ENCODE measurements at places on chromosomes 4 and X.

DNA sequence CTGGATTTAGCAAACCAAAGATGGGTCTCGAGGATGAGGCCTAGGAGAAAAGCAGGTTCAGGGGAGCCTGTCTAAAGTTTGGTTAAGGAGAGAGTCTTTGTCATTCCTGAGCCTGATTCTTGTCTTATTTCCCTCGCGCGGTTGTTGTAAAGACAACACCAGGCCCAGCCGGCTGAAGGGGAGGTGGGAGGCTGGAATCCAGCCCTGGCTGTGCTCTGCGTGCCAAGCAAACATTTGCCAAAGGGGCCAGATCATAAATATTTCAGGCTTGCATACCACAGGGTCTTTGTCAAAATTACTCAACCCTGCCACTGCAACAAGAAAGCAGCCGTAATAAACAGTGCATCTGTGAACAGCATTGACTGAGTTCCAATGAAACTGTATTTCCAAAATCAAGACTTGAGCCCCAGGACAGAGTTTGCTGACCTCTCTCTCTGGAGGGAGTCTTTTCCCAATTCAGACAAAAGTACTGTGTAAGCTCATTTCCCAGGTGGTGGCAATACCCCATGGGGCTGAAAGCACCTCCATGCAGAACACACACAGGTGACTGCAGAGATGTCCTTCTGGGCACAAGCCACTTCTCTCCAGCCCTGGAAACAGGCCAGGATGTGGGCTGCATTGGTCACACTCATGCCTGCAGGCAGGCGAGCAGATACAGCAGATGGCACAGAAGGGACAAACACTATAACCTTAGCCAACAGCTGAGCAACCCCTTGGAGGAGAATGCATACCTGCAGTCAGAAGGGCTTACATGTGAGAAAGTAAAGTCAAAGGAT, 320.3 kb downstream of the STK32B start:
- no peak for DNase-seq

- no peak for DNase-seq
Observed at GRCh38 chr4:120749445-120750151, 172.9 kb downstream of the PRDM5 start.

- DNase-seq, result no peak
Observed at GRCh38 chr4:8275548-8275910, 6.0 kb downstream of the HTRA3 start.

DNA sequence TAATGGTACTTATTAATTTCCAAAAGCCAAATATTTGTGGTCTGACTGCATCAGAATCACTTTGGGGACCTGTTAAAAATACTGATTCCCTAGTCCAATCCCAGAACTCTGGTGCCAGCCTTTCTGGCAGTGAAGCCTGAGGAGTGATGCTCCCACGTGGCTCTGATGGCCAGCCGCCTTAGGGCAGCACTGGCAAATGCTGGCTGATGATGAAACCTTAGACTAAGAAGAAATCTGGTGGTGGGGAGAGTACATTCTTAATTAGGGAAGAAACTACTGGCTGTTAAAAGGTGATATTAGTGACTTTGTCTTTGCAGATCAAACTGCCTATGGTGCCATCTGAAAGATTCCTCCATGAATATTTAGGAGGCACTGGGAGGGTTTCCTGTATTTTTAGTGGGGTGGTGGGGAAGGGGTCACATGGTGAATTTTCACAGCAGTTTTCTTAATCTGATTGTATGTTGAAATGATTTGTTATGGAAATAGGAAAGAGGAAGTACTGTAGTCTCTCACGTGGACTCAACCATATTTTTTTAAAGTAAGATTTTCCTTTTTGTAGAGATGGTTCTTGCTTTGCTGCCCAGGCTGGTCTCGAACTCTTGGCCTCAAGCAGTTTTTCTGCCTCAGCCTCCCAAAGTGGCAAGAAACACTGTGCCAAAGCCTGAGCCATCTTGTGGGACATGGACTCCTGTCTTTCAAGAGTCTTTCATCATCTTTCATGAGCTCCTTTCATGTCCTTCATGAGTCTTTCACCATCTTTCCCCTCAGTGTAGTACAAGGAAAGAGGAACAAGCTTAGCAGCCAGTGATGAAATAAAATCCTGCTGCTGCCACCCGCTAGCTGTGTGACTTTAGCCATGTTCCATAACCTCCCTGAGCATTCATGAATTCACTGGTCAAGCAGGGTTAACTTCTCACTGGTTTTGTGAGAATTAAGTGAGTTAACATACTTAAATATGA, 90.8 kb downstream of the ZNF330 start:
- DNase-seq, result no peak

DNA sequence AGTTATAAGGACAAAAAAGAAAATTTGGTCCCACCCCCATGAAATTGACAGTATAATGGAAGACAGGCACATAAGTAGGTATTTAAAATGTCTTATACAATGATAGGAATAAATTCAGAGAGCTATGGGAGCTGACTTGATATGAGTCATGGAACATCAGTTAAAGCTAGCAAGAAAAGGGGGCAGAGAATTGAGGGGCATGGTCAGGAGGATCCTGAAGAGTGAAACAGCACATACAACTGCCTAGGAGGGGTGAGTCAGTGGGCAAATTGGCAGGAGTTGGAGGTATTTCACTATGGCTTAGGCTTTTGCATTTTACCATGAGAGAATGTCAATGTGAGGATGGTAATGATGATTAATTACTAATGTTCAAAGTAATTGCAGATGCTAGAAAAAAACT, 95.4 kb upstream of the BANK1 start:
- DNase-seq, result no peak

Data from activated CD4-positive, alpha-beta T cell treated with anti-CD3 and anti-CD28 coated beads for 24 hours (primary cell).